Dermis blood vessel endothelial cell (primary cell): ENCODE measurements at places on chromosomes 4 and X.

GRCh38 chr4:135197641-135198040, 996.1 kb upstream of the PABPC4L start:
- no peak for DNase-seq

DNA sequence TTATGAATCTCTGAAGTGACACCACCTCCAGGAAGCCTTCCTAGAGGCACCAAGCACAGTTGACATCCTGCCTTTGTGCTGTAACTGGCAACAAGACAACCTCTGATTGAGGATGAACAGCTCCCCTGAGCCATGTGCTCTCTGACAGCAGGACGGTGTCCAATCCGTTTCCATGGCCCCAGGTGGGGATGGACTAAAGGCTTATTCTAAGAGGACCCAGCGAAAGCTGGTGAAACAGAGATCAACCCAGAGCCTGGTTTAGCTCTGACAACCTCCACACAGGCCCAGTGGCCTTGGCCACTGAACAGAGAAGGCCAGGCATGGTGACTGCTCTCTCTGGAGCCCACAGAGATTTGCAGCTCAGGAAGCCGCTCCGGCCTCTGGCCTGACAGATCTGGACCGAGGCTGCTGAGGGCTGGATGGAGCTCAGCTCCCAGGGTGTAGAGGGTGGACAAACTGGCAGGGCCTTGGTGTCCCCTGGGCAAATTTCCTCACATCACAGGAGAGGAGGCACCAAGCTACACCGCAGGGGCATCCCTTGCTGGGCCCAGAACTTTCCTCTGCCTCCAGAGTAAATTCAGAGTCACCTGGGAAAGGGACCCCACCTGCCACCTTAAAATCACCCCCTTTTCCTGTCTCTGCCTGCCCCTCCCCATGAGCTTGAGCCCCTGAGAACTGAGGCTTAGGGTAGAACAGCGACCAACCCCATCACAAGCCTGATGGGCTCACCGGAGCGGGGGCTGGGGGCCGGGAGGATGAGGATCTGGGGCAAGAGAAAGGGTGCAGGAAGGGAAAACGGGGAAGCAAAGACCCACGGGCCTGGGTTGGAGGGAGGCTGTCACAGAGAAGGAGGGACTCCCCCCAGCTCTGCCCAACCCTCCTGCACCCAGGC, 40.2 kb downstream of the HMX1 start:
- no peak for DNase-seq

- DNase-seq = no peak
Observed at GRCh38 chr4:86261636-86262035, 98.2 kb downstream of the MAPK10 start.

DNA sequence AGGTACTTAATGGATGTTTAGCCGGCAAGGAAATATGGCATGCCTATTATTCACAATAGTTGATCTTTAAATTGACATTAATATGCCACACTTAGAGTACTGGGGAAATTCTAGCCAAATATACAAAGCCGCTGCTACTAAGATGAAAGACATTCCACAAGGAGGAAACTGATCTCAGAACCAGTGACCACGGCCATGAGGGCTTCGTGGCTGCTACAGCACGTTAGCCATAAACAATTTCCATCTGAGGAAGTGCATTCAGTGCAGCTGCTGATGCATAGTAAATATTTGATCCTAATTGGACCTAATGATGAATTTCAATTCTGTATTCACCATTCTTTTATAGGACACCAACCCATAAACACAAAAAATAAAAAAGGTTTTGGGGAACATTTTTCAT, 59.1 kb downstream of the SORBS2 start:
- DNase-seq = no peak

GRCh38 chr4:62814510-62815047, 1594.7 kb downstream of the TECRL start:
- DNase-seq = no peak
